GF-D8 (cell line): ENCODE measurements at places on chromosomes 12 and 14.

DNA sequence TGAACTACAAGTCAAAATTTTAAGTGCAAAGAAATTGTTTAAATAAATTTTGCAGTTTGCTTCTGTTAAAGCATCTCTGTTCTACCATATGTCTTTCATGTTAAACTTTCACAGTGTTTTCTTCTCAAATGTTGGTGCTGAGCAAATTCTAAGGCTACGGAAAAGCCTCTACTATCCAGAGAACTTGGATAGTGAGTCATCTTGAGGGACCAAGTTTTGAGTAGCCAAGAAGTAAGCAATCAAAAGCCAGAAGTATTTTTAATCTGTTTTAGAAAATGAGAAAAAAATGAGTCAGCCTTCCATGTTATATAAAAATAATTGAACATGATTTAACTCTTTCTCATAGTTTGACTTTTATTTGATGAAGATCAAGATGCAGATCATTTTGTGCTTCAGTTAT lies 3.3 kb downstream of the BRMS1L start:
- no peak for DNase-seq

DNA sequence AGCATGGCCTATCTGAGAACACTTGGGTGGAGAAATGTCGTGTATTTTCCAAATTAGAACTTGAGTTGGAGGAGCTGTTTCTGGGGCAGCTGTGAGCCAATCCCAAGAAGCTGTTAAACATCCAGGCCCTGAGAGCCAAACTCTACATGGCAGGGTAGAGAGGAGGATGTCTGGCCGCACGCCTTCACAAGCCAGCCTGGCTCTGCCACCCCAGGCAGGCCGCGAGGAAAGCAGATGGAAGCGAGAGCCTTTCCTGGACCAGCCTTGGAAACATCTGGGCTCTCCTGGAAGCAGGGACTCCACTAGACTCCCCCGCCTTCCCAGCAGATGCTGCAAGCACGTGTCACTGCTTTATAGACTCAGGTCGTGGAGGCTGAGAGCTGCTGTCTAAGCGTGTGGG lies 312.8 kb upstream of the FKBP4 start:
- DNase-seq = no peak

DNA sequence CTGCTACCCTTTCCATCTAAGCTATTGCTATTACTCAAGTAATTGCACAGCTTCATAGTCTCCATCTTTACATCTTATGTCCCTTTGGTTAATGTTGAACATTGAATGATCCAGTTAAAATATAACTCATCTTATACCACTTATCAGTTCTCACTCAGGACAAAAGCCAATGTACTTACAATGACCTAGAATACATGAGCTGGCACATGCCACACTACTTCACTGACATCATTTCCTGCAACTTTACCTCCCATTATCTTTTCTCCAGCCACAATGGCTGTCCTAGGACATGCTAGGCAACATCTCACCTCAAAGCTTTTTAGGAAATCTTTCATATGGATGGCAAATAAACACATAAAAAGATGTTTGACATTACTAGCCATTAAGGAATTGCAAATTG lies 309.2 kb downstream of the FOXG1 start:
- no peak for DNase-seq

DNA sequence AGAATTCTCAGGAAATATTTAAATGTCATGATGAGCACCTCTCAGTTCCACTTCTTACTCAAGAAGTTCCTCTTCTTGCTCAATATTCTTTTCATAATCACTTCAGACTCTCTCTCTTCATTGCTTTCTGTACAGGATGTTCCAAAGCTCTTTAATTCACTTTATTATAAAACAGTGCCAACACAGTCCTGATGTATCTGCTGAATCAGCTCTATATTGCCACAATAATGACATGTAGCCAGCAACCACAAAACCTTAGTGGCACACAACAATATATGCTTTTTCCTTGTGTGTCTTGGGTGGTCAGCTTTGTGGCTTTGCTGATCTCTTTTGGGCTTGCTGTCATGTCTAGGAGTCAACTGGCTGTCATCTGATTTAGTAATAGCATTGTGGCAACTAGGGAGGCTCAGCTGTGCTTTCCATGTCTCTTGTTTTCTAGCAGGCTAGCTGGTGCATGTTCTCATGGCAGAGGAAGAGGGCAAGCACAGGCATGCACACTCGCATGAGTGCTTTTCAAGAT lies 52.8 kb upstream of the SLC2A13 start:
- no peak for DNase-seq
